ENCODE measurements at places on chromosomes 7 and 10.

DNA sequence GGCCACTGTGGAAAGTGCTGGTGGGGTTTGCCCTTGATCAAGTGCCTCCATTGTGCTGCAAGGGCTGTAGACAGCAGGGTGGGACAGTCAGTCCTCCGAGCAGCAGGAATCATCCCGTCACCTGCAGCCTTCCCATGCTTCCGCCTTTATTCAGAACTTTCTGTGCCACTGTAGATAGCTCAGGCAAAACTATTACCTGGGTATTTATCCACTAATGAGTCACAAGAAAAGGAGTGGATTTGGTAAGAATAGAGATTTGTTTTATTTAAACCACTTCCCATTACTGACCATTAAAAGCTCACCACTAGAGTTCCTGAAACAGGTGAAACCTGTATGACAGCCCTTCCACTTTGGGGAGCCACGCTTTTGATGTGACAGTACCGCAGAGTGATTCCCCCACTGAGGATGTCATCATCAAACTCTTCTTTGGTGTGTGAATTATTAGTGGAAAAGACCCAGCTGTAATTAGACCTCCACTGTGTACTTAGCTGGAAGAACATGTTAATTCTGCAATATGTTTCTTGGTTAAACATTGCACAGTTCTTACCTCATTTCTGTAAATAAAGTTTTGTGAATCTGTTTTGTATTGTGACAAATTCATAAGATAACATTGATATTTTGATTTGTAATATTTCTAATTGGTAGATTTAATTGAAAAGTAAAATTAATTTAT, 208.8 kb downstream of the MLLT10 start:
- DNase-seq: no peak

GRCh38 chr10:116472891-116473290, 45.2 kb downstream of the PNLIPRP3 start:
- DNase-seq: no peak

GRCh38 chr10:69657430-69657829, 27.4 kb downstream of the FAM241B start:
- no peak for DNase-seq

GRCh38 chr7:38315410-38315809, 42.0 kb upstream of the TARP start:
- DNase-seq: no peak

- no peak for DNase-seq
Observed at GRCh38 chr7:155192961-155193640, 104.6 kb upstream of the INSIG1 start.

Data from CD8-positive, alpha-beta memory T cell (primary cell).